ENCODE measurements at places on chromosomes 16 and 17.

GRCh38 chr16:1108299-1109252, 12.5 kb upstream of the C1QTNF8 start:
- DNase-seq: peak; percentile 62

DNA sequence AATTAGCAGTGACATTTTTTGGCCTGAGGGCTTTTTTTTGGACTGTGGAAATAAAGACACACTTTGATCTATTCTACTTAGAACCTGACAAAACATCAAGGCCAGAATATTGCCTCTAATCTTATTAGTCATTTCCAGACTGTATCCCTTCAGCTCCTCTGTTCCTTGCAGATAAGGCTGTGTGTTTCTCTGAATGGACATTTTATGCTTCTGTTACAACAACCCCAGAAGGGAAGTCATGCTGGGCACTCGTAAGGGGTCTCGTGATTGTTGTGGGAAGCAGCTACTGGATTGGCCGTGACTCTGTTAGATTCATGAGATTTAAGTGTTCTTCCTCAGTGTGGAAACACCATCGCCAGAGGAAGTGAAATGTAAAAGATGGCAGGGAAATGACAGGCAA, 31.6 kb upstream of the HS3ST2 start:
- no peak for DNase-seq

DNA sequence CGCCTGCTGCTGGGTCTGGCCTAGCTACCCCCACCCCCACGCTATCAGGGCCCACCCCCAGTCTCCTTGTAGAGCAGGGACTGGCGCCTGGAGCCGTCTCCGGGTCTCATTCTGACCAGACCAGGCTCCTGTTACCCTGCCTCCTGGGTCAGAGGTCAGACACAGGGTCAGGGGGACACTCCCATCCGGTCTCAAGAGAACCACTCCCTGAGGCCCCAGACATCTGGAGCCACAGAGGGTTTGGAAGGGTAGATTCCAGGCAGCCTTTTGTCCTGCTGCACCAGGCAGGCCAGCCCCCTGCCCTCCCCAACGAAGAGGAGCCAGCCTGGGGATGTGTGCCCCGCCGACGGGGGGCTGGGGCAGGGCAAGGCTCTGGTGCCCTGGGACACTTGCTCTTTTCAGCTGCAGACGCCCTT, 944 bp upstream of the WFIKKN1 start:
- no peak for DNase-seq

GRCh38 chr17:9381068-9381467, 194.6 kb downstream of the STX8 start:
- no peak for DNase-seq

- DNase-seq: no peak
These were observed 75.5 kb downstream of the MYH10 start for GRCh38 chr17:8555062-8555461.

DNA sequence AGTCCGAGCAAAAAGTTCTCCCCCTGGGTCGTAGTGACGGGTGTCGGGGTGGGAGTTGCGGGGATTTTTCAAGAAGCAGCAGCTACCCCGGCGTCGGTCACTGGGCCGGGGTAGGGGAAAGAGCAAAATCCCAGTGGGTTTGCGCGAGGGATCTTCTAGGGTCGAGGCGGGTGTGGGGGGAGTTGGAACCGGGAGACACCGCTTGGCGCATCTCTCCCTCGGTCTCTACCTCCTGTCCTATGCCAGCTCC, 2.3 kb upstream of the UBTF start:
- DNase-seq: no peak

DNA sequence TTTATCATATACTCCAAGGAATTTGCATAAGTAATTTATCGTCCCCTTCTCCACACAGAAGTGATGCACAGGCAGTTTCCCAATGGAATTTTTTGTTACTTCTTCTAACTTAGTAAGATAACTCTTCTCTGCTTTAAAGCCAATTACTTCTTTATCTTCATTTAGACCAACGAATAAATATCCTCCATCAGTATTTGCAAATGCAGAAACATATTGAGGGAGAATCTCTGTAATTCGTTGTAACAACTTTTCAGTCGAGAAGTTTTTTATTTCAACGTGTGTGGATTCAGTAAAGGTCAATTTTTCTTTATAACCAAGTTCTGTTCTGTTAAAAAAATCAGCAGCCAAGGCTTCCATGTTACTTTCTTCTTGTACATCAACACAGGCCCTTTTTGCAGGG, 30.7 kb upstream of the SLFN13 start:
- no peak for DNase-seq

DNA sequence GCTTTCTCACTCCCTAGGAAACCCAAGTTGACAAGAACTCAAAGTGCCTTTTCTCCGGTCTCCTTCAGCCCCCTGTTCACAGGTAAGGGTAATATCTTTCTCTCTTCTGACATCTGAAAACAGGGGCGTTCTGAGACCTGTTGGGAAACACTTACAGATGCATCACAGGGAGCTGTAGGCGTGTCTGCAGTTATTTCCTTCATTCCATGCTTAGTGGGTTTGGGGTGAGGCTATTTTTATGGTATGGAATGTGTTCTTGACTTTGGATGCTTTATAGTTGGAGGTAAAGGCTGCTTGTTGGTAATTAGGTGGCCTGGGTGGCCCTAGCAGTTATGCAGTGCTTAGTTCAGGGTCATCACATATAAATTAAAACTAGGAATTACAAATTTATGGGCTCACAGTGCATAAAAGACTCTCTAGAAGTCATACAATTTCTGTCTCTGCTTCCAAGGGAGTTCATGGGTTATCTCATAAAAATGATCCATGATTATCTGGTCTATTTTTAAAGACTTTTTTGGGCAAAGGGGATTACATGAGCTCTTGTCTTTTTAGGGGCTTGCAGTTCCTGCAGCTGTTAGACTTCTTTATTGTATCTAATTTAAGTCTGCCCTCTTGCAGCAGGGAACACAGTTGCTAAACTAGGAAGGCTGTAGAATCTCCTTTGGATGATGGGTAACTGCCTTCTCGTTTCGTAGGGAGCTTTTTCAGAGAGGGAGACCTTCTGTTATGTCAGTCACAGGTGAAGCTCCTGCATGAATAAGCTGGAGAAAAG, 10.2 kb downstream of the SOCS7 start:
- no peak for DNase-seq

DNA sequence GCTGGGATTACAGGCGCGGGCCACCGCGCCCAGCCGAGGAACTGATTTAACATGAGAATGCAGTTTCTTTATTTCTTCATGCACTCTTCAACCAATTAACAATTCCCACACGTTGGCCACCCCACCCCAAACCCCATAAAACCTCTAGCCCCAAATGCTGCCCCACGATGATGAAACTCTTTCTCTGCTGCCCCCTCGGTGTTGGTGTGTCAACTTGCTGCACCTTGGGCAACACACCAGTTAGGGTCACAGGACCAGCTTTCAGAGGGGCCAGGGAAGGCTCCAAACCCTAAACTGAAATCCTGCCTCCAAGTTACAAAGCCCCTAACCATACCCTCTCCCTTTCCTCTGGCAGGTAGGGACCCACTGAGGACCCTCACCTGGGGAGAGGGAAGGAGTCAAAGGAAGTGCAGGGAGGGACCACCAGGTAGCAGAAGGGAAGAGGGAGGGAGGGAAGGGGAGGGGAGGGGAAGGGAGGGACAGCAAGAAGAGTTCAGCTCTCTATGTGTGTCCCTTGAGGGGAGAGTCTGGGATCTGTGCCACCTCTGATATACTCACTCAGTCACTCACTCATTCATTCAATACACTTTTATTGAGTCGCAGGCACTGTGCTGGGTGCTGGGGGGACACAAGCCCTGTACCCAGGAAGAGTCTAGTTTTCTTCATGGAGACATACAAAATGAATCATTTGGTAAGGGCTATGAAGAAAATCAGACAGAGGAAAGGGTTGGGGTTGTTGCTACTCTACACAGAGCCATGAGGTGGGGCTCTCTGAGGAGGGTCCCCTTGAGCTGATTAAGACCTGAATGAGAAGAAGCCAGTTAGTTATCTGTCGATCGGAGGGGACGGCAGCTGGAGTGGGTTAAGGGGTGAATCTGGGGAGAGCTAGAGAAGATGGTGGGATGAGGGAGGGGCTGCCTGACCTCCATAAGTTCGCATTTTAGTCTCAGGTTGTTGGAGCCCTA, 3.9 kb downstream of the PLXDC1 start:
- no peak for DNase-seq

DNA sequence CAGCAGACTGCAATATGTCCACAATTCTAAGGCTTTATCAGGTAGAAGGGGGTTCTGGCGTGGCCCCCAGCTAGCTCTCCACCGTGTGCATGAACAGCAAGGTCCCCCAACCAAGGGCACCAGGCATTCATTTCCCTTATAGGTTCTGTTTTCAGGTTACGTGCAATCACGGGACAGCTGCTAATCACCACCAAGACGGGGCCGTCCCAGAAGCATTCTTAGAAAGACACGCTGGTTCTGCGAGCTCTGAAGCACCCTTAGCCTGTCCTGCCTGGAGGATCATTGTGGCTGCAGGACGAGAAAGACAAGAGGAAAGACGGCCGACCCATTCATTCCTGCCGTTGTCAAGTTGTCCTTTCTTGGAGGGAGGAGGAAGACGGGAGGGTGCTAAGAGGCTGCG, 302.9 kb downstream of the SOX9 start:
- no peak for DNase-seq

DNA sequence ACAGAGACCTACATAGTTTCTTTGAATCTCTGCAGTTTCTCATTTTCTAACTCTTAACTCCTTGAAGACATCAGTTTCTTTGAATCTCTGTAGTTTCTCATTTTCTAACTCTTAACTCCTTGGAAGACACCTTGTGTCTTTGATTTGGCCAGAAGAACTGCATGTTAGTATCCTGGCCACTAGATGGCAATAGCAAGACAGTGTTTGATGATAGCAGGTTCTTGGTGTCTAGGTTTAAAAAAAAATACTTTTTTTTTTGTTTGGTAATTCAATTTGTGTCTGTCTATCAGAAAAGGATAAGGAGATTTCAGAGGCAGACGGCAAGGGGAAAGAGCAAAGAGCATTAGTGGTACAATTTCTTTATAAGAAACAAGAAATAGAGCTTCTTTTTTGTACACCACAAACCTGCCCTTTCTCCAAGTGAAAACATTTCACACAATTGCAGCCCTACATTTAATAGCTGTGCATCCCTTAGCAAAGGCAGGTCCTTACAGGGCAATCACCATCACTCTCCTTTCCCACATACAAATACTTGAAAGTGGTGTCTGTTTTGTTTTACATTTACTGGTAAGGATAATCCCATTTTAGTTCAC, 1324.9 kb upstream of the CDH8 start:
- DNase-seq: peak; percentile 60

DNA sequence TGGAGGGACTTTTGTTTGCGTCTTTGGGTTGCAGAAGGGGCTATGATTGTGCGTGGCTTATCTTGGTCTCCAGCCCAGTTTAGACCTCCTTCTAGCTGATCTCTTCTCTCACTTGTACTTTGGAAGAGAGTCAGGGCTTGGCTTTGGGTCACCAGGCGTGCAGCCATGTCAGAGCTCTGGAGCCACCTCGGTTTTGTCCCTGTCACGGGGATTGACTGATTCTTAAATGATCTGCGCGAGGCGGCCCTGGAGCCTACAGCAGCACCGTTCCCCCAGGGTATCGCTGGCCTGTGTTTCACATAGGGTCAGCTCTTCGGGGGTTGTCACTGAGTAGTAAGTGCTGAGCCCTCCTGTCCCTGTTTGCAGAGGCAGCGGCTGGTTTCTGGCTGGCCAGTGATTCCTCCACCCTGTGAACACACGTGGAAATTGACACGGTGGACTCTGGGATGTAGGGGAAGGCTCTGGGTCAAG, 209.8 kb upstream of the CHMP6 start:
- DNase-seq: no peak

DNA sequence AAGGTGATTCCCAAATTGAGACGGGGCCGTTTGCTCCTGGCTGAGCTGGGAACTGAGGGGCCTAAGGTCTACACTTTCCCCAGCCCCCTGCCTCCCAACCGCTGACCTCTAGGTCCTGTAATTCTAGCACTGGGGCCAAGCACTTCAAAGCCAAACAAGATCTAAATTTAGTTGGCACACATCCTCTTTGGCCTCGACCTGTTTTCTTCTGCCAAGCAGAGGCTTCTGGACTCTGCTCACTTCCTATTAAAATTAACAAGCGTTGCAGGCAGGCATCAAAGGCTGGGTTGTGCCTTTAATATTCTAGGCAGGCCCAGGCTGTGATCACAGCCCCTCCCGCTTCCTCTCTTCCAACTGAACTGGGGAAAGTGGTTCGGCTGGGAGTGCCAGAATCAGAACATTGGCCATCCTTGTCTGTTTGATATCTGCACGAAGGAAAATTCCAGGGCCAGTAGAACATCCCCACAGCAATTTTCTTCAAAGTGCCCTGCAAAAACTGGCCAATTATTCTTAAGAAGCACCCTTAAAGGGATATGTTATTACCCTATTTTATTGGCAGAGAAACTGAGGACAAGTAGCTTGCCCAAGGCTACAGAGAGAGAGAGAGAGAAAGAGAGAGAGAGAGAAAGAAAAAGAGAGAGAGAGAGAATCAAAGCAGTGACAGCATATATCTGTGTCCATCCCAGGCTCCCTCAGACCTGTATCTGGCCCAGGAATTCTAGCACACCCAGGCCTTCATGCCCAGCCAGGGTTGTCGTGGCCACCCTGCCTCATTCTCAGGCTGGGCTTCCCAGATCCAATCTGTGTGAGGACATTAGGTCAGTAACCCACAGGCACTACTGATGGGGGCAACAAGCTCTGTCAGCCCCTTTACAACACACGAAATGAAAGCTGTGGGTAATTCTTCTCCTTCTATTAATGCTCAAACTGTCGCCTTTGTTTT, 12.8 kb upstream of the MT4 start:
- DNase-seq: peak; percentile 11

GRCh38 chr16:2216330-2216729, 1.7 kb upstream of the PGP start:
- DNase-seq: no peak

DNA sequence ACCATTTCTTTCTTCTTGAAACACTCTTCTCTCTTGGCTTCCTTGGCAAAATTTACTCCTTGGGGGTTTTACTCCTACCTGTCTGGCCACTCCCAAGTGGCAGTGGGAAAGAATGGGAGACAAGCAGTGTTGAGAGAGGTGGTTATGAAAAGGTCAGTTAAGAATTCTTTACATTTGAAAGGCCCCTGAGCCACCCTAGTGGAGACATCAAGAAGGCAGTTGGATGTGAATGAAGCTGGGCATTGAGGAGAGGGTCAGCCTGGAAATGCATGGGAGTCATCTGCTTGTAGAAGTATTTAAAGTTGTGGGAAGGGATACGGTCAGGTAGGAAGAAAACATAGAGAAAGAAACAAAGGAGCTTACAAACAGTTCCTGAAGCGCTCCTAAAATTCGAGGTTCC, 42.3 kb upstream of the CCNF start:
- peak; percentile 13 for DNase-seq

DNA sequence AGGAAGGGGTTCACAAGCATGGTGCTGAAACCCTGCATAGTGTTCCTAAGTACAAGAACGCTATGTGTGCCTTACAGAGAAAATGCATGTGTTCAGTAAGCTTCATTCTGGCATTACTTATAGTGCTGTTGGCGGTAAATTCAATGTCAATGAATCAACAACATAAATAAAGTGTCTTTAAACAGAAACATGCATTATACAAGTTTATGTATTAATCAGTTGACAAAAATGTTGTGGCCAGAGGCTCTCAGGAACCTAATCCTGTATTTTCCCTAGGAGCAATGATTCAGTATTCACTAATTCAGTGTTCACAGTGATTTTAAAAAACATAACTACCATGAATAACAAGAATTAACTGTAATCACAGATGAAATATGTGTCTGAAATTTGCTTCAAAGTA, 47.1 kb upstream of the MYOCD start:
- DNase-seq: no peak

- peak; percentile 53 for DNase-seq
These were observed 96.4 kb upstream of the SHISA6 start for GRCh38 chr17:11144358-11145233.

- DNase-seq: no peak
These were observed 143.9 kb downstream of the SNX29 start for GRCh38 chr16:12120217-12120981.
